ENCODE measurements at places on chromosomes 1 and 21.

GRCh38 chr1:27136236-27136551, 18.7 kb downstream of the SLC9A1 start:
- DNase-seq: no peak

- DNase-seq: no peak
Measured at GRCh38 chr1:173042806-173043205, 7.9 kb downstream of the TNFSF18 start.

GRCh38 chr1:58005212-58005611, 541.3 kb downstream of the OMA1 start:
- no peak for DNase-seq

DNA sequence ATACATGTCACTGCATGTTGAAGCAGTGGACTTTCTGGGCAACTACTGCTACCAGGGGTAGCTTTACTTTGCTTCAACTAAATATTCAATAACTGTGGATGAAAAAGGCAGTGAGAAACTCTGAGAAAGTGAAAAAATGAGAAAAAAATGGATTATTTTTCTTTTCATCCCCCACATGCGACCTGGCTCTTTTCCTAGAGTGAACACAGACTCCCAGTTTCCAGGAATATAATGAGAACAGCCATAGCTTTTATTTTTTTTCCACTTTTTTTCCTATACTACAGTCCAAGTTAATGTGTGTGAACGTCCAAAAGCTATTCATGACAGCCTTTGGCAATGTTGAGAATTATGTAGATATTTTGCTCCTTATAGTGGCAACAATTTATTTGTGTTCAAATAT, 230.4 kb downstream of the DNM3 start:
- no peak for DNase-seq

DNA sequence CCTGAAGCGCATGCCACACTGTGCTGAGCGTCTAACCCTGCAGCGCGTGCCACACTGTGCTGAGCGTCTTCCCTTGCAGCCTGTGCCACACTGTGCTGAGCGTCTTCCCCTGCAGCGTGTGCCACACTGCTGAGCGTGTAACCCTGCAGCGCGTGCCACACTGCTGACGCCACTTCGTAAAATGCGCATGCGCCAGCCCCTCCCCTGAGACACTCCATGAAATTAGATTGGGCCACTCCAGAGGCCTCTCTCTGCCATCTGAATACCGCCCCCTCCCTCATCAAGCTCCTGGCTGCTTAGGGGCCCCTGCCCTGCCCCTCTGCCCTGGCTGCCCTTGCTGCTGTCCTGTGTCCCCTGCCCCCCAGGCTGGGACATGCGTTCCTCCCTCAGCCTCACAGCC, 84.8 kb downstream of the POFUT2 start:
- DNase-seq: no peak

- DNase-seq: peak; percentile 93
Measured at GRCh38 chr1:39142401-39143060, 62.0 kb upstream of the MACF1 start.

GRCh38 chr1:85502625-85503083, 37.7 kb upstream of the DDAH1 start:
- no peak for DNase-seq

DNA sequence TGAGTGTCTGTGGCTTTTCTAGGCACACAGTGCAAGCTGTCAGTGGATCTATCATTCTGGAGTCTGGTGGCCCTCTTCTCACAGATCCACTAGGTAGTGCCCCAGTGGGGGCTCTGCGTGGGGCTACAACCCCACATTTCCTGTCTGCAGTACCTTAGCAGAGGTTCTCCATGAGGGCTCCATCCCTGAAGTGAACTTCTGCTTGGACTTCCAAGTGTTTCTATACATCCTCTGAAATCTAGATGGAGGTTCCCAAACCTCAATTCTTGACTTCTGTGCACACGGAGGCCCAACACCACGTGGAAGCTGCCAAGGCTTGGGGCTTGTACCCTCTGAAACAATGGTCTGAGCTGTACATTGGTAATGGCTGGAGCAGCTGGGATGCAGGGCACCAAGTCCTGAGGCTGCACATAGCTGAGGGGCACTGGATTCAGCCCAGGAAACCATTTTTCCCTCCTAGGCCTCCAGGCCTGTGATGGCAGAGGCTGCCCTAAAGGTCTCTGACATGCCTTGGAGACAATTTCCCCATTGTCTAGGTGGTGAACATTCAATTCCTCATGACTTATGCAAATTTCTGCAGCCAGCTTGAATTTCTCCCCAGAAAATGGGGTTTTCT, 29.2 kb upstream of the TSNAX start:
- no peak for DNase-seq

- no peak for DNase-seq
Measured at GRCh38 chr1:29964718-29965533, 728.6 kb downstream of the PTPRU start.

- DNase-seq: no peak
Measured at GRCh38 chr1:63350320-63350719, 17.1 kb upstream of the ALG6 start.

GRCh38 chr1:169092399-169092798, 14.1 kb upstream of the ATP1B1 start:
- DNase-seq: no peak

- DNase-seq: no peak
Measured at GRCh38 chr1:116477429-116477828, 93.4 kb downstream of the CD58 start.

DNA sequence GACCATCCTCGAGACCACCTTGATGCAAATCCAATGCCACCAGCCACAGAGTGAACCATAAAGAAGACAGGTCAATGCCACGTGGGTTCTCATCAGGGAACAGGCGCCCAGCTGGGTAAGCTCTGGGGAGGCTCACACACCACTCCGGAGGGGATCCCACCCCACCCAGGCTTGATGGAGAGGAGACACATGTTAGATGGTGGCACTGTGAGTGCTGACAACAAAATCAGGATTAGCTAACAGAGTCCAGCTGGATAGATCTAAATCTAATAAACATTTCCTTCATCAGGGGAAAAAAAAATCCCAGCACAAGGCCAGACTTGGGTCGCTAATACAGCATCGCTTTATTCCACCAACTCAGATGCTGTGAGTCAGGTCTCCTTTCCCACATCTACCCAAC, 132.2 kb upstream of the TNR start:
- no peak for DNase-seq

- DNase-seq: no peak
Measured at GRCh38 chr1:61287734-61288133, 205.4 kb downstream of the NFIA start.

Data from keratinocyte (primary cell).